Osteocyte (in vitro differentiated cells): ENCODE measurements at places on chromosomes 11 and 22. TPM values are rescaled to one million over a fixed set of nuclear protein-coding genes. Genes with fewer than 3 reads are reported as not detected.
A peak's percentile ranks its signal among the peaks of the same experiment; 100 is the strongest.

DNA sequence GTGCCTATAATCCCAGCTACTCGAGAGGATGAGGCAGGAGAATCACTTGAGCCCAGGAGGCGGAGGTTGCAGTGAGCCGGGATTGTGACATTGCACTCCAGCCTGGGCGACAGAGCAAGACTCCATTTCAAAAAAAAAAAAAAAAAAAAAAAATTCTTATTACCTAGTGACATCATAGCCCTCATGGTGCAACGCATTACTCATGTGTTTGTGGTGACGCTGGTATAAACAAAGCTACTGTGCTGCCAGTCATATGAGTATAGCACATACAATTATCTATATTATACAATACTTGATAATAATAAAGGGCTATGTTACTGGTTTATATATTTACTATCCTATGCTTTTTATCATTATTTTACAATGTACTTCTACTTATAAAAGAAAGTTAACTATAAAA is 41.2 kb downstream of the OR2AT4 start:
- no peak for DNase-seq
- no peaks in the 10 kb centered on the region for H3K4me1 ChIP-seq
- H3K36me3 ChIP-seq, result no peaks in the 10 kb centered on the region
- H3K27ac ChIP-seq, result no peak overlapping the region

GRCh38 chr11:1150769-1151365 is 6.9 kb upstream of the MUC5AC start:
- no peak for DNase-seq
- peaks cover 4% of the 10 kb centered on the region for H3K27me3 ChIP-seq
- peak overlapping the region; percentile 64 for H3K27ac ChIP-seq
- no peak overlapping the region for H3K4me3 ChIP-seq
- H3K4me1 ChIP-seq, result peaks cover 17% of the 10 kb centered on the region
- no peaks in the 10 kb centered on the region for H3K36me3 ChIP-seq

The TLCD5 gene
- total RNA-seq, result 10.9 and 11.6 TPM in 2 replicates

The CRYBB3 gene
- not detected in 2 replicates for total RNA-seq

The GSTT2 gene
- total RNA-seq, result not detected in 2 replicates
